ENCODE measurements at places on chromosomes 7 and 10.

- no peak for DNase-seq
Observed at GRCh38 chr10:56181607-56182006, 179.5 kb downstream of the ZWINT start.

DNA sequence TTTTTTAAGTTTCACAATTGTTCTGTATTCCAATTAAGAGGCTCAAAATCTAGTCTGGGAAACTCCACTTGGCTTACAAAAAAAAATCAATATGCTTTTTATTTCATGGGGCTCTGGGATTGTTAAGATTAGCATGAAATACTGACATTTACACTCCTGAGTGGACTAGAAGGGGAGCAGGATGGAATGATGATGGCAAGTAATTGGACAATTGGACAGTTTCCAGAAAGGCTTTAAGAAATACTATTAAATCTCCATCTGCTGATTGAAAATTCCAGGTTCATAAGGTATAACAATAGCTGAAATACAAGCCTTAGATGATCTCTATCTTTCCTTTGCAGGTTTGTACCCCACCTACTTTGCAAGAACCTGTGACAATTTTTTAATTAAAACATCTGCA is 184.4 kb downstream of the LRRTM3 start:
- peak; percentile 67 for DNase-seq

DNA sequence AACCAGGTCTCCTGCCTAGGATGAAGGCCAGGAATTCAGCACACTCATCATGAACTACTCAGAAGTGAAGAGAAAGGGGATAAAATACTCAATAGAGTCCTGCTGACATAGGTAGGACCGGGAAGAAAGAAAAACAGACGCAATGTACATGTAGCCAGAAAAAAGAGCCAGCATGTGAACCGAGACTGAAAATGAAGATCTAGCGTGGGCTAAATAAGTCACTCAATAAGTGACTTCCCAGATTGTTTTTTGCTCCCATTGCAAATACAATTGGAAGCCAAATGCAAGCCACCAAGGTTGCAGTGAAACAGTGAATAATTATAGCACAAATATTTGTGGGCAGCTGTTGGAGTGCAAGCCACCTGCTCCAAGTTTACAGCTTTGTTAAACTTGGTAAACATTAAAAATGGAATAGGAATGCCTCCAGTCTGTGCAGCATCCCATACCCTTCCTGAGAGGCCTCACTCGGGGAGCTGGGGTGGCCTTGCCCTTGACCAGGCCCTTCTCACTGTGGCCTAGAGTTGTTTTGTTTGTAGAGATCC is 34.7 kb upstream of the HPS1 start:
- no peak for DNase-seq

- no peak for DNase-seq
Observed at GRCh38 chr7:147809786-147810185, 780.8 kb upstream of the C7orf33 start.

- no peak for DNase-seq
Observed at GRCh38 chr7:131061158-131061557, 266.5 kb upstream of the MKLN1 start.

DNA sequence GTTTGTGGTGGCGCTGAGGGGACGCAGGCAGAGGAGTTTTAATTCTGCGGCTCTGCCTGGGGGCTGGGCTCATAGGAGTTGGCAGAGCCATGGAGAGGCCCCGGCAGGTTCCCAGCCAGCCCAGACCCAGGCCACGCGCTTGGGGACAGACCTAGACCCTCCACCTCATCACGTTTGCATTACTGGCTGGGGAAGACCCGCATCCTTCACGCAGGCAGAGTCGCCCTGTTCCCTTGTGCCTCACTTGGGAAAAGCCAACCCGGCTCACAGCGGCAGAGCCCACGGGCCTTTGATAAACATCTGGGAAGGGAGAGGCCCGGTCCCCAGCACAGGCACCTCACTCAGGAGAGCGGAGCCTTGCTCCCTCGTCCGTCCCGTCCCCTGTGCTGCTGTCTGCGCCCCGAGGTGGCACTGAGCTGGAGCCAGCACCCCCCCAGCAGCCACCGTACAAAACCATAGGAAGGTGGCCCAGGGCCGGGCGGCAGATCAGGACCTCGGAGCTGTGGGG is 112.8 kb downstream of the CYTH3 start:
- no peak for DNase-seq

Measured in NCI-H1105 treated with DMSO at 0.1 percent for 48 hours (cell line).